Activated CD8-positive, alpha-beta memory T cell treated with anti-CD3 and anti-CD28 coated beads for 4 hours (primary cell): ENCODE measurements at places on chromosomes 6 and 20.

DNA sequence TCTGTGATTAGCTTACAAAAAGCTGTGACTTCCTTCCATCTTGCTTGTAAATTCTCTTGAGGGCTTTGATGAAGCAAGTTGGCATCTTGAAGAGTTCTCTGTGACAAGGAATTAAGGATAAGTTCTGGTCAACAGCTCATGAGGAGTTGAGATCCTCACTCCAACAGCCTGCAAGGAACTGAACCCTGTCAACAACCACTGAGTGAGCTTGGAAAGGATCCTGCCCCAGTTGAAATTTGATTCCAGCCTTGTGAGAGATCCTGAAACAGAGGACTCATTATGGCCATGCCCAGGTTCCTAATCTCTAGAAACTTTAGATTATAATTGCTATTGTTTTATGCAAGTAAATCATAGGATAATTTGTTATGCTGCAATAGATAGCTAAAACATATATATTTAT is 133.7 kb downstream of the PTCHD4 start:
- no peak for DNase-seq

DNA sequence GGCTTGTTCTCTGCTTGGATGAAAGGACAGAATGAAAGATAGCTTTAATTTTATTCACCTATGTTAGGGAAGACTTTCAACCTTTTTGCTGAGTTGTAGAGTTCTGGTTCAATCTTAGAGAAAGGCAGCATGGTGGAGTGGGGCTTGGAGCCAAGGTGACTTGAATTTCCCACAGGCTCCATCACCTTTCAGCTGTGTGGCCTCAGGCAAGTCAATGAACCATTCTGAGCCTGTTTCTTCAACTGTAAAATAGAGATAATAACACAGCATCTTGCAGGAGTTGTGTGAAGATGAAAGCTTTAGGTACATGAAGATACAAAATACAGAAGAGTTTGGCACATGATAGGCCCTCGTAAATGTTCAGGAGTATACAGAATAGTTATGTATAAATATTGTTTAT is 19.1 kb upstream of the DTNBP1 start:
- DNase-seq: no peak

GRCh38 chr20:22901164-22901563 is 133.9 kb upstream of the SSTR4 start:
- no peak for DNase-seq

DNA sequence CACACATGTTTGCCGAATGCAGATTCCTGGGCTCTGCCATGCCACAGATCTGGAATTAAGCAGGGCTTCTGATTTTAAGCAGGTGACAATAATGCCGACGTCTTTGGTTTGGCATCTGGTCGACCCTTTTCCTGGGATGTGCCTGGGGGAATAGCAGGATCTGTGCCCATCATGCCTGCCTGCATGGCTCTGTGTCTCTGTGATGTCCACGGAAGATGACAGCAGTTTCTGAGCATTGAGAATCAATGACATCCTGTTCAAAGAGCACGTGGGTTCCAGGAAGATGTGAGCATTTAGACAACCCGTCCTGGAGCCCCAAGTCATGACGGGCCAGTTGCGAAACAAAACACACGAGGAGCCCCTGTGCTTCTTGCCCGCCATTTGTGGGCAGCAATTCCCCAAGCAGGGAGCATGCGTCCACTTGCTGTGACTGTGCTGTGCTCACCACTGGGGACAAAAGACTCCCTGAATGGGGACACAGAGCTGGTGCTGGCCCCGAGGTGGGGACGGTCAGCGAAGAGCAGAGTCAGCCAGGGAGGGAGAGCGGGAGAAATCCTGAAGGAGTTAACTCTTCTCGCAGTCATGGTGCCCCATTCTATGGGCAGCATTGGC is 110.1 kb downstream of the ERMARD start:
- no peak for DNase-seq

DNA sequence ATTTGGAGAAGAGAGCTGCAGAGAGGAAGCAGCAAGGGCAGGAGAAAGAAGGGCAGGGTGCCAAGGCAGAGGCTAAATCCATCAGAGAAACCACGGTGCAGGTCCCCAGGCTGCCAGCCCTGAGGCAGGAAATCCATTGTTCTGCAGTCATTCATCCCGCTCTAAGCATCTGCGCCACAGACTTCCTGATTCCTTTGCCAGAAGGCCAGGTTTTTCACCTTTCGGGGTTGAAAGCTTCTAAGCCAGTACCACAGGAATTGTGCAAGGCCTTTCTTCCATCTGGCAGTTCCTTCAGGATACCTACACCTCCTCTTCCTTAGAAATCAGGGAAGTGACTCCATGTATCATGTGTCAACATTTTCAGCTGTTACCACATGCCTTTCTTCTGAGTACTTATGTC is 45.6 kb downstream of the ADGRF5 start:
- DNase-seq: no peak

GRCh38 chr6:123288649-123289048 is 292.6 kb downstream of the CLVS2 start:
- DNase-seq: no peak

GRCh38 chr6:20533746-20534294 is 437 bp upstream of the CDKAL1 start:
- no peak for DNase-seq

GRCh38 chr6:51608932-51609331 is 478.5 kb downstream of the PKHD1 start:
- DNase-seq: no peak

DNA sequence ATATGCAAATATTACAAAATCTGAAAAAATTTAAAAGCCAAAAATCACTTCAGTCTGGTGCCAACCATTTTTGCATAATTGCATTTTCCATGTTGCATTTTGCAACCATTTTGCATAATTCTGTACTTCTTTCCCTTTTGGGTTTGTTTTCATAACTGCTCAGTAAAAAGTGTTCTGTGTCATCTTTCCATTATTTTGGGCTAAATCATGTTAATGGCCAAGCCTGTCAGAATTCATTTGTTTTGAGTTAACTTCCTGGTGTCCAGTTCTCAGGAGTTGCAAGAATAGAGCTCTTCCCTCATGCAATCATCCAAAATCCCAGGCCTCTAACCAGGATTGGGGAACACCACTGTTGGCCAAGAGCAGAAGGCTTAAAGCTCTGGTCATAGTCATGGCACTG is 133.6 kb downstream of the MTHFD1L start:
- no peak for DNase-seq

DNA sequence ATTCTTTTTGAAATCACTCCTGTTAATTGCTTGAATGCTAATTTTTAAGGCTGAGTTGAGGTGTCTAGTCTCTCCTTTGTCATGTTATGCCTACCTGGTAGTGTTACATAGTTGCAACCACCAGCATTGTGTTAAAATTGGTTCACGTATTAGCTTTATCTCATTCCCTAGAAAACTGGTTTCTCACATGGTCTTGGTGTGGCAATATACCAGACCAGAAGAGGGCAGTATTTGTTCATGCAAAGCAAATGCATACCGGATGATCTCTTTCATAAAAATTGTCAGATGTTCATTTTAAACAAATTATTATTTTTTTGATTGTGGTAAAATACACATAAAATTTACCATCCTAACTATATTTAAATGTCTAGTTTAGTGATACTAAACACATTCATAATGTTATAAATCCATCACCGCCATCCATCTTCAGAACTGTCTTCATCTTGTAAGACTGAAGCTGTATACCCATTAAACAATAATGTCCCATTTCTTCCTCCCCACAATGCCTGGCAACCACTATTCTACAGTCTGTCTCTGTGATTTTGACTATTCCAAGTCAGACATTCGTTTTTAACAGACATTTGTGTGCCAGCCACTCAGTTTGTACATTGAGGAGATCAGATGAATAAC is 92.8 kb downstream of the ATRN start:
- no peak for DNase-seq

DNA sequence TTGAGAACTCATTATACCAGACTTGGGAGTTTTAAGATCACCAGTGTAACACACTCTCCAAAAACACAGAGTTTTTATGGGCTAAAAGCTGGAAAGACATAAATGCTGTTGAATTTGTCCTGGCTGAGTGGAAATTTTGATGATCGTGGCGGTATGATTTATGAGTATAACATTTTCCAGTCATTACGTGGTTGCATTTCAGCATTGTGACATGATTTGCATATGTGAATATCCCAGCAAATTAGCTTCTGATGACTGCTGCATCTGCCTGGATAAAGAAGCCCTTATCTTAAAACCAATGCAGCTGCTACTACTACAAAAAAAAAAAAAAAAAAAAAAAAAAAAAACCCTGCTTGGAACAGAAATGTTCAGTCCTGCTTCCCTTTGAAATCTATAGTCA is 850.9 kb downstream of the TFAP2A start:
- no peak for DNase-seq

GRCh38 chr6:41719436-41720261 is 15.8 kb downstream of the TFEB start:
- no peak for DNase-seq

DNA sequence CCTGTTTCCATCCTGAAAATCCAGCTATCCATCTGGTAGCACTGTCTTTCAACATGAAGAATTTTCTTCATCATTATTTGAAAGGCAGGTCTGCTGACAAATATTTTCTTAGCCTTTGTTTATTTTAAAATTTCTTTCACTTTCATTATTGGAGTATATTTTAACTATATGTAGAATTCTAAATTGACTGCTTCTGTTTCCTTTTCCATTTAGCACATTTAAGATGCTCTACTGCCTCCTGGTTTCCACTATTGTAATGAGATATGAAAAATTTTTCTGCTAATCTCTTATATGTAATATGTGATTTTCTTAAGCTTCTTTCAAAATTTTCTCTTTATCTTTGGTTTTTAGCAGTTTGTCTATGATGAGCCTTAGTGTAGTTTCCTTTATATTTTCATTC is 97.3 kb downstream of the TBC1D32 start:
- DNase-seq: no peak

GRCh38 chr20:10902576-10903282 is 228.9 kb upstream of the JAG1 start:
- no peak for DNase-seq

GRCh38 chr6:169648092-169648491 is 53.7 kb downstream of the WDR27 start:
- no peak for DNase-seq

DNA sequence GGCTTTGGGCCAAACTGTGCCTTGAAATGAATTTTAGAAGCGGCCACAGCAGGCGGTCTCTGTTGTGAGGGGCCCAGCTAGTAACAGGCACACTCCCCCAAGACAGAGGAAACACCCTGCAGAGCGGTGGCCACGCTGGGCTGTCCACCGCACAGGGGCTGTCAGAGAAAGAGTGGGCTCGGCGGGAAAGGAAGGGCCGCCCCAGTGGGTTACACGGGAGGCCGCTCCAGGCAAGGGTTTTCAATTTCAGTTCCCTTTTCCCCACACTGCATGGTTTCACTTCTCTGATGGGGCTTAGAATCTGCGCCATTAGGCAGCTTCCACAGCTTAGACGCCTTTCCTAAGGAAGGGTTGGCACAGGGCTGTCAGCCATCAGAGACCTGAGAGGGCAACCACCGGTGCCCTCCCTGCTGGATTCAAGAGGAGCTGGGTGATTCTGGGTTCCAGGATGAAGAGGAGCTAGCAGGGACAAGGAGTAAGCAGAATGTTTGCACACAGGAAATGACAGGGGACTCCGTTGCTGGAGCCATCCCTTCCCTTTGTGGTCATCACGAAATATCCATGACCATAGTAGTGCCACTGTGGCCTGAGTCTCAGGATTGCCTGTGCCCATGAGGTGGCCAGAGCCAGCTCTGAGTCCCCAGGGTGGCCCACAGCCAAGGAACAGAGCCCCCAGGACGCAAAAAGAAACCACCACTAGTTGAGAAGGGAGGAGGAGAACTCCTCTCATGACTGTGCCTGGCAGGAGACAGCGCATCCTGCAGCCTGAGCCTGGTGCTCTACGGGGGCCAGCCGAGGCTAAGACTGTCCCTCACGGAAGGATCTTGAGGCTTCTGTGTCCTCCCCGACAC is 282.7 kb downstream of the NRN1 start:
- DNase-seq: no peak
